ENCODE measurements at places on chromosomes 12 and 14. TPM values are rescaled to one million over a fixed set of nuclear protein-coding genes. Genes with fewer than 3 reads are reported as not detected.

The A2M gene
- total RNA-seq: 31.1 TPM

The APOF gene
- total RNA-seq: not detected

The IFNG-AS1 gene
- total RNA-seq: not detected

The CMA1 gene
- total RNA-seq: not detected

The LRRC10 gene
- total RNA-seq: not detected

The FITM1 gene
- total RNA-seq: 0.27 TPM

The TEX22 gene
- 0.09 TPM for total RNA-seq

The TCTN2 gene
- 8.5 TPM for total RNA-seq

The DHRS2 gene
- total RNA-seq: not detected

The PRIMA1 gene
- total RNA-seq: not detected

The LRRIQ1 gene
- total RNA-seq: 0.18 TPM

The SLC16A7 gene
- 5.5 TPM for total RNA-seq

Data from endothelial cell of coronary artery (primary cell).